Stimulated activated CD8-positive, alpha-beta memory T cell treated with anti-CD3 and anti-CD28 coated beads, Interleukin-4, amount 100 ng/mL, for 24 hours (primary cell): ENCODE measurements at places on chromosomes 11 and 22.

DNA sequence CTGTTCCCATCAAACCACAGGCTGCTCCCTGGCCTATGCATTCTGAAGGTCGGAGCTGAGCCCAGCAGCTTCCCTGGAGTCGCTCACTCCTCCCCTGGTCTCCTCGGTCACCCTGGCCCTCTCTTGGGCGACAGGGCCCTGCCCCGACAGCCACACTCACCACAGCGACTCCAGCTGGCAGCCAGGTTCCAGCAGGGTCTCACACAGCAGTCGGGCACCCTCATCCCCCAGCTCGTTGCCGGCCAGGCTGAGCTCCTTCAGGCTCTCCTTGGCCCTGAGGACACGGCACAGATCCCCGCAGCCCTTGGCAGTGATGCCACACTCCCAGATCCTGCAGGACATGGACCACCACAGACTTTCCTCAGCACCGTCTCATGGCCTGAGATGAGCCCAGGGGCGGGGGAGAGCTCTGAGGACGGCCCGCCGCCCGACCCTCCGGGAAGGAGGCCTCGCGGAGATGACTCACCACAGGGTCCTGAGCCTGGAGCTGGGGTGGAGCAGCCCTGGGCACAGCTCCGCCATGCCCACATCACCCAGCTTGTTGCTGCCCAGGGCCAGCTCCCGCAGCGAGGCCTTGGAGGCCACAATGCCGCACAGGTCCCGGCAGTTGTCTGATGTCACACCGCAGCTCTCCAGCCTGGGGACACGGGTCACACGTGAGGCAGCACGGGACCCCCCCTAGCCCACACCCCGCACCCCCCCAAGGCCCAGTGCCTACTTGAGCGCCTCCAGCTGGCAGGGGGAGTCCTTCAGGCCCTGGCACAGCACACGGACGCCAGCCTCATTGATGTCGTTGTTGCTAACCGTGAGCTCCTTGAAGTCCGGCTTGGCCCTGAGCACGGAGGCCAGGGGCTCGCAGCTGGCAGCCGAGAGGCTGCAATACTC is 8.5 kb downstream of the RNH1 start:
- no peak for DNase-seq

DNA sequence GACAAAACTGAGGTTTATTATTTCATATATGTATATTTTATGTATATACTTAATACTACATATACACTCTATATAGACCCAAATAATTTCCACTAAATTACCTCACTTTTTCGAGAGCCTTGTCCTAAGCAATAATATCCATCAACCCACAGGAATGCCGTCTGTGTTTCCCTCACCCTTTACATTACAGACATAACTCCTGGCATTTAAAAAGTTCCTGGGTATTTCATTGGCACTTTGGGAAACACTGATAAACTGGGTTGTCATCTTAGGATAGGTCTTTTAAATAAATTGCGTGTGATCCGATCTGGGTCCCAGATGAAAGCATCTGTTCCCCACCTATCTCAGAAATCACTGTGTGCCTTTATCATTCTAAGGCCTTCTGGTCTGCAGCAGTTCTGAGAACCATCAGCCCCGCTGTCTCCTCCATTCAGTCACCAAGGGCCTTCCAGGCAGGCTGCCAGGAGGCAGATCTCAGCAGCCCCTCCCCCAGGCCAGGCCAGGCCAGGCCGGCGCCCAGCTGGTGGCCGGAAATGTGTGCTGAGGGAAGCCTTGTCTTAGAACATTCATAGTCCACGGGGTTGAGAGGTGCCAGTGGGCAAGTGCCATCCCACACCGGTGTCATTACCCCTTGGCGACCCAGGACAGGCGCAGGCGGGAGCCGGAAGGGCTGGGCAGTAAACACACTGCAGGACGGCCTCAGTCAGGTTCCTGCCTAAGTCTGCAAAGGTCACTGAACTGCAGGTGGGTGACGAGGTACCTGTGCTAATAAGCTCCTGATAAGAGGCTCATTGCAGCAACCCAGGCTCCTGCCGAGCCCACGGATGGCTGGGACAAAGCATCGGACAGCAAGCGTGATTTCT is 3.3 kb downstream of the FGF19 start:
- DNase-seq, result no peak

GRCh38 chr22:38953577-38954413 is 3.6 kb upstream of the APOBEC3A start:
- DNase-seq, result peak; percentile 32

DNA sequence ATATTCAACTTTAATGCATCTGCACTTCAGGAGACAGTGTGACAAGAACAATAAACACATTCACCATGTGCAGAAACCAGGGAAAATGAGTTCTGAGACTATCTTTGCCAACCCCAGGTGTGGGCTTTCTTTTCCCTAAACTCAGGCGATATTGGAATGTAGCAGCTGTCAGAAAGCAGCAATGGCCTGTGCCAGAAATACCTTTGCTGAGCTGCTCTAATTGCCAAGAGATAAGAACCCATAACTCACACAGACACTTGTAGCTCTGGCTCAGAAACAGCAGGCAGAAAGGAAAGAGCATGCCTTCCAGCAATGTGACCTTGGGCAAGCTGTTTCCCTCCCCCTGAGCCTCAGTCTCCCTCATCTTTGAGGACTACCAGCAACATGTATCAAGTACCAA is 77.6 kb downstream of the PLEKHA7 start:
- DNase-seq, result no peak

DNA sequence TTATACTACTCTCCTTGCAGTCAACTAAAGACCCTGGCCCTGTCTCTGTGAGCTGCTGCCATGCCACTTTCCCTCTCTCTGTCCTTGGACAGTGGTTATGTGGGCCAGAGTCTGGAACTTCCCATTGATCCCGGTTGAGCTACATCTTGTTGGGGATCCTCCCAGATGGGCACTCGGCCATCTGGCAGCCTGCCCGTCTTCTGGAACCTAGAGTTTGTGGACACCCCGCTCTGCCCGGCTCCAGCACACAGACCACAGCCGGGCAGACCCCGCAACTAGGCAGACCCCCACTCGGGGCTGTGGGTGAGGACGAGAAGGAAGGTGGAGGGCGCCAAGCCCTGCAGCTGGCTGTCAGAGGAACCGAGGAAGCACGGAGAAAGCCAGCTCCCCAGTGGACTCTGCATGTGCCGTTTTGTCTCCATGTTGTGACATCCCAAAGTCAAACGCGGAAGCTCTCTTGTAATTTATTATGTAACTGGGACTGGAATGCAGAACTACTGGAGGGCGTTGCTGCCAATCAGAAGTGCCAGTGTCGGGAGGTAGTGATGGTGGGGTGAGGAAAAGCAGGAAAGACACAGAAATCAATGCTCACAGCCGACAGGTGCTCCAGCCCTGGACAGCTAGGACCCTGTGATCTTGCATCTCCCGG is 207.7 kb downstream of the CEP164 start:
- DNase-seq, result no peak

DNA sequence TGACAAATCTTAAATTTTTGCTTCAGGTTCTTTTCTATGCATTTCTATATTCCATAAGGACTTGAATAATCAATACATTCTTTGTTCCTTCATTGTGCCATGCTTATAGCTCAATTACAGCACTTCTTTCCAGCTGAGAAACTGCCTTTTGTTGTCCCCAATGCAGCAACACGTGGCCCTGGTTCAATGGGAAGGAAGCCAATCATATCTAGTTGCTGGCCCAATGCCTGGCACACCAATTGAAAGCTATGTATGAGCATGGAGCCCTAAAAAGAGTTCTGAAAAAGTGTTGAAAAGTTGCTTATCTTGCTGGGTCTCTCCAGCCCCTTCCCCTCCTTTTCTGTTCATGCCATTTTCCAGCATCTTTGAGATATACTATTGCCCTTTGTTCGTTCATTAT is 448.0 kb upstream of the FAT3 start:
- DNase-seq, result no peak
